Kidney (tissue), 22 donors: ENCODE measurements at places on chromosomes 3 and 15. TPM values are rescaled to one million over a fixed set of nuclear protein-coding genes. Genes with fewer than 3 reads are reported as not detected.

Gene CHRD
- polyA plus RNA-seq: 18.6 TPM

DNA sequence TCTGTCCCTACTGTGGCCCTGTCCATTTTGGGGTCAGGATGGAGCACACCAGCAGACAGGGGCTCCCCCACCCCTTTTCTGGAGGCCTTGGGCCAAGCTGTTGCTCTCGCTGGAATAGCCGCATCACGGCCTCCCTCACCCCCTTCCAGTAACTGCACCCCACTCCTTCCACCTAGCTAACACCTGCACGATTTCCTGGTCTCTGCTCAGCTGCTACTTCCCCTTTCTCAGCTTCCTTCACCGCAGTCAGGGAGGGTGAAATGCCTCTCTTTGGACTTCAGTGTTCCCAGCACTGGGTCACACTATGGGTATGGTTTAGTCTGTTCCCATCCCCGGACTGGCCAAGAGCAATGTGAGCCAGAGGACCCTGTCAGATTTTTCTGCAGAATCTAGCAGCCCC, 400.2 kb downstream of the MCTP2 start:
- no peak for DNase-seq

GRCh38 chr3:153768561-153769469, 352.4 kb upstream of the ARHGEF26 start:
- DNase-seq: peak; percentile 41

DNA sequence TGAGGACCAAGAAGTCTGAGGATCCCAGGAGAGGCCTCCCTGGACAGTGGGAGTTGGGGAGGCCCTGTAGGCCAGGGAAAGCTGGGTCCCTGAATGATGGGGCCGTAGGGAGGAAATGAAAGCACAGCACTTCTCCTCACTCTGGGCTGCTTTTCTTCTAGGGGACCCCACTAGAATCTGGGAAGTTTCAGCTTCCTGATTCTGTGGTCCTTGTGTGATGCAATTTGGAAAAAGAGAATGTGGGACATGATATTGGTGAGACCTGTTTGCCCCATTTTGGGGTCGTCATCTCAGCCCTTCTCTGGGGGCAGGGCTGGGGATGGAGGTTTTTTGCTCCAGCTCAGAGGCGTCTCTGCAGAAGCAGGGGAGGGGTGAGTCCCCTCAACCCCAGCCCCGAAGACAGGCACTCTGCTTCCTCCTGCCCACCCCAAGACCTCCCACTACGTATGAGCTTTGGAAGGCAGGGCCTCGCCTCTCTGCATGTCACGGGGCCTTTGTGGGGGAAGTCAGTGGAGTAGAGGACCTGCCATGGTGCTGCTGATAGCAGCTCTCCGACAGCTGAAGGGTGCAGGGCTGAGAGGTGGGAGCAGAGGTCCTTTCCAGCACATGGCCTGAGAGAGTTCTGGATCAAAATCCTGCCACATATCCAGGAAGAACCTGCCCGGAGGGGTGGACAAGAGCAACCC, 1.5 kb upstream of the SNX22 start:
- DNase-seq: no peak

GRCh38 chr3:57701781-57702180, 8.9 kb upstream of the DENND6A start:
- no peak for DNase-seq

Gene ATP13A4
- polyA plus RNA-seq: 0.49 TPM

DNA sequence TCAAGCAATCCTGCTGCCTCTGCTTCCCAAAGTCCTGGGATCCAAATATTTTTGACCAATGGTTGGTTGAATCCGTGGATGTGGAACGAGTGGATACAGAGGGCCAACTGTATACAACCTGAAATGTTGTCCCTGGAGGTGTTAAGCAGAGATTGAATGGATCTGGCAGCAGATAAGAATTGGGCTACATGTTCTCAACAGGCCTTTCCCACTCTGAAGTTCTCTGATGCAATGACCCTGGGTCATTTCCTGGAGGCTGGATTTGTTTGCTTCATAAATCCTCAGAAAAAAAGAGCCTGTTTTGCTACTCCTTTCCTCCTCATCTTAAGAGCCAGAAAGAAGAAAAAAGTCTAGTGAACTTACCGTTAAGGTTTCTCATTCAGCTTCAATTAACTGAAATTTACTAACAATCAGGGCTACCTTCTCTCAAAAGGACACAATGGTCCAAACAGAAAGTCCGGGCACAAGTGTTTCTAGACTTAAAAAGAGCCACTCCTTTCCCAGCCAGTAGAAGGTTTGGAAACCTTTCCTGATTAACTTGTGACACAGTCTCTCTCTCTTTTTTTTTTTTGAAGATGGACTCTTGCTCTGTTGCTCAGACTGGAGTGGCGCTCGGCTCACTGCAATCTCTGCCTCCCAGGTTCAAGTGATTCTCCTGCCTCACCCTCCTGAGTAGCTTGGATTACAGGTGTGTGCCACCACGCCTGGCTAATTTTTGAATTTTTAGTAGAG, 6.5 kb downstream of the ARHGEF3 start:
- no peak for DNase-seq

Gene ASB14
- not detected for polyA plus RNA-seq

GRCh38 chr3:99498550-99499234, 139.7 kb upstream of the COL8A1 start:
- DNase-seq: no peak

- DNase-seq: no peak
Measured at GRCh38 chr15:35863655-35864054, 317.7 kb upstream of the DPH6 start.

DNA sequence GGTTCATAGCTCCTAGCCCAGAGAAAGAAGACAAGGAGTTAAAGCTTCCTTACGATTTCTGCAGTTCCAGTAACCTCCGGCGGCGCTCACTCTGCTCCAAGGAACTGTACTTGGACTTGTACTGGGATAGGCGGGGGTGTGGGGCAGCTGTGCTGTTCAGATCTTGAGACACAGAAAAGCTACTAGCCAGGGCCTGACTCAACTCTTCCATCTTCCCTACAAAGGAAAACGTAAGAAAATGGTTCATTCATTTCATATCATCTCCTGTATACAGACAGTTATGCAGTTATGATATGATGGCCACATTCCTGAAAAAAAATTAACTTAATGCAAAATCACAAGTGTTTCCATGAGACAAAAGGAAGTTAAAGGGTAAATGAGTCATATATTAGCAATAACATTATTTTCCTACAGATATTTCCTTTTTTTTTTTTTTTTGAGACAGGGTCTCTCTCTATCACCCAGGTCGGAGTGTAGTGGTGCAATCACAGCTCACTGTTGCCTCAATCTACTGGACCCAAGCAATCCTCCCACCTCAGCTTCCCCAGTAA, 4.6 kb downstream of the SNUPN start:
- no peak for DNase-seq

DNA sequence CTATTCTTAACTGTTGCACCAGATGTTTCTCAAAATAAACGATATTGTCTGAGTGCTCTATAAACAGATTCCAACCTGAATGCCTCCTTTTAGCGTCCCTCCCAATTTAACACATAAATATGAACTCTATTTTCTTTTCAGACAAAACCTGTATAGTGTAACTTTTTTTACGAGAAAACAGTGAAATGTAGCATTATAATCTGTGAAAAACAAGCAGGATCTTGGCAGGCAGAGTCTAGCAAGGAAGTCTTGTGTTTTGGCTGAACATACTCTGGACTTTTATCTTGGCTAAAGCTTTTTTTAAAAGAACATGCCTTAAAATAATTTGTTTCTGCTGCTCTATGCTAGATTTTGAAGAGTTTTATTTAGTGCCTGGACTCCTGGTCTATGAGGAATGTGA, 150.5 kb downstream of the ROBO2 start:
- DNase-seq: no peak

DNA sequence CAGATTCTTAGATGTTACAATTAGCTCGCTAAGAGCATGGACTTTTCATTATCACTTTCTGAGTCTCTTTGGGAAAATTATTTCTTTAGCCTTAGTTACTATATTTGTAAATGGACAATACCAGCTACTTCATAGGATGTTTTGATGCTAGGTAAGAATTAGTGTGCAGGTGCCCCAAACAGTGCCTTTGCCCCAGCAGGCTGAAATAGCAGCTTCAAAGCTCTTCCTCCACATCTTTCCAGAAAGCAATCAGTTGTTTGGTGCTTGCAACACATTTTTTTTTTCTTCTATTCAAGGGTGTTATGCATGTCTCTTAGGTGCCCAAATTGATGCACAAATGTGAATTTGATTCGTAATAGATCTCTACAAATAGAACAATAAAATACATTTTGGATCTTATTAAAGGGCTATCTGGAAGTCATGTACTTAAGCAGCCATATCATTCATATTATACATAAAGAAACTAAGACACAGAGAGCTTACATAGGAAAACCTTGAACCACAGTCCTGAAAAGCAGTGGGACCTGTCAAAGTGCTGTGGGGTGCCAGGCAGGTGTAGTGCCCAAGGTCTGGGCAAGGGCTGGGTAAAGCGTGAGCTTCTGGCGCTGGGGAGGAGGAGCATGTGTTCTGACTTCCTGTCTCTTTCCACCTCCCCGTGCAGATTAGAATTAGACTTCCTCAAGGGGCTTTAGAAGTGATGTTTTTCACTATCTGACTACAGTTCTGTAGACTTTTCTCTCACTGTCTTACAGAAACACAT, 62.9 kb downstream of the FNDC3B start:
- DNase-seq: no peak

Gene FETUB
- not detected for polyA plus RNA-seq
